NCI-H526 (cell line): ENCODE measurements at places on chromosomes 6 and 20.

GRCh38 chr6:5497896-5498578 is 236.7 kb downstream of the FARS2 start:
- DNase-seq = peak; percentile 14

DNA sequence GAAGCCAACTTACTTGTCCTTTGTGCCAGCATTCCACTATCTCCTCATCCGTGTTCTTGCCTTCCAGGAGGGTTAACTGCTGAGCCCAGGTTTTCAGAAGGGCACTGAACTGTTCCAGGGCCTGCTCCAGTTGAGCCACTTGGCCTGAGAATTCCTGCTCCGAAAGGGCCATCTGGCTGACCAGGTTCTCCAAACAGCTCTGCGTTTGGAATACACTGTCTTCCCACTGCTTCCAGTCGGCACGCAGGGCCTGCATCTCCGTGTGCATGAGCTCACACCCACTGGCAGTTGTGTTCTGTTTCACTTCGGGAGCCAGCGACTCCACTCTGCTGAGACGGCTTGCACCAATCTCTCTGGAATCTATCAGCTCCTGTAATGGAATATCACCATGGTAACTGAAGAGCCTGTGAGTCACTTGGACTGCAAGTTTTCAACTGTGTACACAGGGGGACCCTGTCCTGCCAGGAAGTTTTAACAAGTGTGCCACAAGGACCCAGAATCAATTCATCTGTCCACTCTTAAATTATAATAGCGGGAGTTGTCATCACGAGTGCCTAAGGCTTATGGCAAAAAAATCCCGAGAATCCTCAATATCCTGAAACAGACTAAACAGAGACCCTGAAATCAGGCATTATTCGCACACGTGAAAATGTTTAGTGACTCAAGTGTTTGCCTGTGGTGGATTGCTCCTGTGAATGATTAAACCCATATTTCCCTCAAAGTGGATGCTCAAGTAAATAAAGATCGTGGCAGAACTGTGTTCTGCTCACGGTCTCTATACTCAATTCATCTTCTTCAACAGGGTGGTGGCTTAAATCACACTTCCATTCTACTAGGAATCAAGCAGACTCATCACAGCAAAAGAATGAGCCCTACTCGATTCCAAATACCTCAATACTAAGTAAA is 255.9 kb downstream of the SYNE1 start:
- DNase-seq = no peak

DNA sequence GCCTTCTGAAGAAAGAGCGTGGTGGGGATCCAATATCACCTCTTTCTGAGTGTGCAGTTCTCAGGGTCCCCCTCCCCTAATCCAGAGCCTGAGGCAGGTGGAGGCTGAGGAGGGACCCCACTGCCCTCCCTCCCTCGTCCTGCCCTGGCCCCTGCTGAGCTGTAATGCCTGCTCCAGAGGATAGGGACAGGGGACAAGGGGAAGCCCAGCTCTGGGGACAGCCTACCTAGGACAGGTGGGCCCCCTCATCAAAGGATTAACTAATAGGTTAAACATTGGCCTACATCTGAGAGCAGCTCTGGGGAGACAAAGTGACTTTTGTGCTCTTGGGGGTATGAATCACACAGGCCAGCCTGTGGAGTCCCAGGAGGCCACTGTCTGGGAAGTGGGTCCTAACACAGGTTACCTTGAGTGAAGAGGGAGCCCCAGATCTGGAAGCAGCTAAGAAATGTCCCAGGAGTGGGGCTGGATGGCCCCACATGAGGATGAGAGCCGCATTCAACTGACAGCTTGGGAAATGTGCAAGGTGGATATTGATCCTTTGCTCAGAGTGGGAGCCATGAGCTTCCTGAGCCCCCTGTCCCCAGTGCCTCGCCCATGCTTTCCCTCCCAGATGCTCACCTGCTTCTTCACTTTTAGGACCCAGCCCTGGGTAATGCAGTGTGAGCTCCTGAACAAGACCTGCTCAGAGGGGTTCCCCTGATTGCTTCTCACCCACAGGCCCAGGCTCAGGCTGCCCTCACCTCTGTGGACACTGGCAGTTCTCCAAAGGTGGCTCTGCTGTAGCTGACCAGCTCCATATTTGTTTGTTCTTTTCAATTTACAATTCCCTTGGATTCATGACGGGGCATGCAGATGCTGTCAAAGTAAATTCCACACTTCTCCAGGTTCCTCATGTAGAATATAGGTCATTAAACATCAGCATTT is 17.8 kb upstream of the CST9L start:
- no peak for DNase-seq

GRCh38 chr6:129713806-129714333 is 3.9 kb upstream of the ARHGAP18 start:
- no peak for DNase-seq

DNA sequence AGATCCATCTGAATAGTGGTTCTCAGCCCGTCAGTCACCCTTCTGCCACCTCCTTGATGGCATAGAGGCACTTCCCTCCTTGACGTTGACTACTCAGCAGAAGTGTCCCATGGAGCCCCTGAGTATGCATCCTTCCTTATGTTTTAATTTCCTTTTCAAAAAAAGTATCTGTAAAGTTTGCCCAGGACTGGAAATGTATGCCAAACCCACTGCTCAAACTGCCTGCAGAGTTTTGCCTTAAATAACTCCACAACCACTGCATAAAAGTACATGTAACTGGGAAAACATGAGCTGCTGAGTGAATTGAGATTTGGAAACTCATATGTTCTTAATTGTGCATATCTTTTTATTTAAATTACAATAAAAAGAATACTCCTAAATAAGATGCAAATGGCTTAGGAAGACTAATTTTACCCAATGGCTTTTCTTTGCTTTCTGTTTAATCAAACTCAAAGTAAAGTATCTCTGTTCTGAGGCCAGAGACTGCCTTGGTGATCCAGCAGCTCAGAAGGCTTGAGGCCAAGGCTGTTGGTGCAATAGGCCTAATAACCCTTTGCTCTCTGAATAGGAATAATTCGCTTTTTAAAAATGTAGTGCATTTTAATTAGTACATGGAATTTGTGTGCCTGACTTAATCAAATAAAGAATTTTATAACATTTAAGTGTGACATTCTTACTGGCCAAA is 90.4 kb downstream of the FNDC1 start:
- DNase-seq = no peak
